ENCODE measurements at places on chromosomes 2 and 18.

GRCh38 chr18:32812342-32812741, 39.5 kb upstream of the KLHL14 start:
- DNase-seq = no peak

DNA sequence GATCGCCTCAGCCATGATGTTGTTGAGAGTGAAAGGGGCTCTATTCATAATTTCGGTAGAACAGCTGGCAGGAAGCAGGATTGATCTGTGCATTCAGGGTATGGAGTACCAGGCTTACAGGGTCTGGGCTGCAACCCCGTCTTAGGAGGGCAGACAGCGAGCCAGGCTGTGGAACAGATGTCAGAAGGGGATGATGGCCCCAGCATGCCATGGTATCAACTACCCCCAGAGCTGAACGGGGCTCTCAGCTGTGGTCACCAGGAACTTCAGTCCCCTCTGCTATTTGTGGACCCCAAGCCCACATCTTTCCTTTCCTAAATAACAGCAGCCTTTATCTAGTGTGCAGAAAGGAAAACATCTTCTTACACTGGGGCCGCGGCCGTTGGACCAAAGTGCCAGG, 422.2 kb upstream of the SALL3 start:
- no peak for DNase-seq

GRCh38 chr18:79241755-79242154, 154.0 kb upstream of the NFATC1 start:
- no peak for DNase-seq

GRCh38 chr18:44117821-44118220, 562.9 kb upstream of the SETBP1 start:
- DNase-seq = no peak

- no peak for DNase-seq
Observed at GRCh38 chr18:37742436-37742835, 176.8 kb upstream of the CELF4 start.

DNA sequence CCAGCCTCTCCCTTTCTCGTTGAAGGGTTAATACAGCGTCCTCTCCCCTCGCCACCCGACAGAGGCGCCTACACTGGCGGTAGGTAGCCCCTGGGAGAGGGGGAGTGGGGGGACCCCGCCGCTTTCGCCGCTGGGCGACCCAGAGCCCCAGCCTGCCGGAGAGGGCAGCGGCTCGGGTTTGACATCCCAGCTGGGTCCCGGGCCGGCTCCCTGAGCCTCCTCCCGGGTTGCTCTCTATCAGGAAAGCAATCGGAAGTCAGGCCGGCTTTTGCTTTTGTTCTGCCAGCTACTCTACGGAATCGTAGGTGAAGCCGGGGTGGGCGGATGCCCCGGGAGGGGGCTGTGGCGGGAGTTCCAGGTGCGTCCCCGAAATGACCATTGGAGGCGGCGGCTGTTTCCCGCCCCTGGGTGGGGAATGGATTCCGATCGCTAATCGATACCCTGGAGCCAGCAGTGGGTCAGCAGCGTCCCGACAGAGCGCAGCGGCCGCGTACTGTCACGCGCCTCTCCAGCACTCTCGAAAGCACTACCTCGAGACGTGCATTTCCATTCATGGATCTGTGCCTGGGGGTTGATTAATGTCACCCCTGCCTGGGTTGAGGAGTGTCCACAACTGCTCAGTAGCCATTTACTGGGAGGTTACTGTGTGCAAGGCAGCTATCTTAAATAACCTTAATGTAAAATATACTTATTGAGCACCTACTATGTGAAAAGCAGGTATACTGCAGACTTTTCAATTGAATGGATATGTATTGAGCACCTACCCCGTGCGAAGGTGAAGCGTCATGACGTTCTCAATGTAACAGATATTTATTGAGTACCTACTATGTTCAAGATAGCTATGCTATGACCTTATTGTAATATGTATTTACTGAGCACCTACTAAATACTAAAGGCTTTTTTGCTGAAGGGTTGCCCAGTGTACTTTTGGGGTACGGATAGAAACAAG, 1.1 kb downstream of the MAPK4 start:
- DNase-seq = no peak

DNA sequence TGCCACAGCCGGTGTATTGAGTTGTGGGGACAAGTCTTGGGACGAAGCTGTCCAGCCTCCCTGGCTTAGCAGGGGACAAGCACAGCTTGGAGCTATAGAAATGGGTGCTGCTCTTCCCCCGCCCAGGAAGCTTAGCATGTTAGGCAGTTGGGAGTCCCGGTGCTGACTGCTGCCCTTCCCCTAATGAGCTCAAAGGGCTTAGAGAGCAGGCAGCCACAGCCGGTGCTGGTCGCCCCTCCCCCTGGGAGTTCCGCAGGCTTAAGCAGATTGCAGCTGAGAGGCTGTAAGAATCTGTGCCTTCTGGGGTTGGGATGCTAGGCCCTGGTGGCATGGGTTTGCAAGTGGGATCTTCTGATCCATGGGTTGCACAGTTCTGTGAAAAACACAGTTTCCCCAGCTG, 237.3 kb downstream of the DCDC2C start:
- DNase-seq = no peak

GRCh38 chr2:203693242-203693879, 13.1 kb upstream of the CD28 start:
- no peak for DNase-seq

GRCh38 chr18:42525905-42526304, 570.9 kb downstream of the PIK3C3 start:
- DNase-seq = no peak

DNA sequence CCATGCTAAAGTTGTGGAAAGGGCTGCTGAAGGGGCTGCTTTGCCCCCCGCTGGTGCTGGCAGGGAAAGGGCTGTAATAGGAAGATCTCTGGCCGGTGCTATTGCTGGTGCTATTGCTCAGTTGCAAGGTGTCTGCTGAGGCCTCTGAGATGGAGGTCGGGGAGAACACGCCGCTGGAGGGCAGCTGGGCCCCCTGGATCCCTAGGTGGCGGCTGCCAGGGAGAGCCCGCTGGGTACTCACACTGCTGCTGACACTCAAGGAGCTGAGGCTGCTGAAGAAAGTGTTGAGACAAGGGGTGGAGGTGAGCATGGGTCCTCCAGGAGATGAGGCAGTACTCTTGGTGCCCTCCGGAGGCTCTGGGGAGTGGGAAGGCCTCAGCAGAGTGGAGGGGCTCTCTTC, 4.2 kb downstream of the FOXI3 start:
- no peak for DNase-seq

DNA sequence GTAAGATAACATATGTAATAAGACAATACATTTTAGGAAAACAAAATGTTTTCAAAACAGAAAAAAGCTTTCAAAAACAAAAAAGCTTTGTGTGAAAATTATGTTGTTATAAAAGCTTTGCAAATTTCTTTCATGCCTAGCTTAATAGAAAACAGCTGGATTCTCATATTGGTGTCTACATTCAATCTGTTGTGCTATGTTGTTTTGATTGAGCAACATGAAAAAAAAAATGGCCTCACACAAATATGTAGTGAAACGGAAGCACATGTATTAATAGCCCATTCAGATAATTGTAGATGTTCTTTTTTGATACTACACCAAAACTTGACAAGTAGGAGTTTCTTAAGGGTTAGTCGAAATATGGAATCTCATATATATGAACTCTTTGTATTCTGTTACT, 197.5 kb downstream of the ZEB2 start:
- DNase-seq = no peak

DNA sequence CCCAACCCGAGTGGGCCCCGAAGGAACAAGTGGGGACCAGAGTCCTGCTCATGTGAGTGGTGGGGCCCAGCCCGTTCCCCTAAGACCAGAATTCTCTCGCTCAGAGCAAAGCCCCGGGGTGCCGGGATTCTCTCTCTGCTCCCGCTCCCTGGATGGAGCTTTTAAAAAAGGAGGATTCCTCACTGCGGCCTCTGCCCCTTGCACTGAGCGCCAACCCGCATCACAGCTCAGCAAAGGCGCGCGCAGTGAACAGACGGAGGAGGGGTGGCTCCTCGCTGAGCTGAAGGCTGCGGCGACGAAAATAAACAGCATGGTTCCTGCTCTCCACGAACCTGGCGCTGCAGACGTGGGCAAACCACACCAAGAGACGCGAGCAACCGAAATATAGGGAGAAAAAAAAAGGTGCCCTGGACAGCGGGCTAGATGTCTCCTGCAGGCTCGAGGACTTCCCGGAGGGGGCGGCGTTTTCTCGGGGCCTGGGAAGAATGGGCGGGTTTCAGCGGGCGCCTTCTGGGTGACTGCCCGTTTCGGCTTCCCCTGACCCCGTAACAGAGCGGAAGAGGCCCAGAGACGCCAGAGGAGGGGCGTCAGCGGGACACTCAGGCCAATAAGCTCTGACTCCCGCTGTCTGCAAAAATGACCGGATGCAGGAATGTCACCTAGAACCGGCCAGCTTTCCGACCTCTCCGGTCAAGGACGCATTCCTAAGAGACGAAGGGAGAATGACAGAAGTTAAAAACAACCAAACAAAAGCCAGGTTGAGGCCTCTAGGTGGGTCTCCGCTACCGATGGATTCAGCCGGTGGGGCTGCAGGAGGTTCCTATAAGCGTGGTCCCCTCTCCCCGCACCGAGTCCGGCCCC, 819 bp upstream of the KLF11 start:
- peak; percentile 24 for DNase-seq

GRCh38 chr2:96470636-96471035, 34.5 kb downstream of the NEURL3 start:
- DNase-seq = peak; percentile 49

- DNase-seq = no peak
Observed at GRCh38 chr2:163641986-163642385, 93.8 kb downstream of the FIGN start.

- DNase-seq = peak; percentile 9
Observed at GRCh38 chr2:162123806-162124758, 28.0 kb downstream of the GCG start.

DNA sequence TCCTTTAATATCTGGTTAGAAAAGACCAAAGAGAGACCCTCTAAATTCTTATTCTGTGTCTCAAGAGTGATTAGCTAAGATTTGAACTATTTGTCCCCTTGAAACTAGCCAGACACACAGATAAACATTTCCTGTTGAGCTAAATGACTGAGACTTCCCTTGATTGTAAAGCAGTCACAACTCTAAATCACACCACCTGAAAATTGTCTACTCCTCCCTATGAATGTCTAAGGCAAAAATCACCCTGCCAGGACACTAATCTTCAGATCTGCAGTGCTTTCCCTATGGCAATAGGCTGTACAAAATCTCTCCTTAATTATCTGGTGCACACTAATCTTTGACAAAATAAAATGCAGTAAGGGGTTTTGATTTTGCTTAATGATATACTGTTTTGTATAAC, 200.5 kb upstream of the GULP1 start:
- no peak for DNase-seq

DNA sequence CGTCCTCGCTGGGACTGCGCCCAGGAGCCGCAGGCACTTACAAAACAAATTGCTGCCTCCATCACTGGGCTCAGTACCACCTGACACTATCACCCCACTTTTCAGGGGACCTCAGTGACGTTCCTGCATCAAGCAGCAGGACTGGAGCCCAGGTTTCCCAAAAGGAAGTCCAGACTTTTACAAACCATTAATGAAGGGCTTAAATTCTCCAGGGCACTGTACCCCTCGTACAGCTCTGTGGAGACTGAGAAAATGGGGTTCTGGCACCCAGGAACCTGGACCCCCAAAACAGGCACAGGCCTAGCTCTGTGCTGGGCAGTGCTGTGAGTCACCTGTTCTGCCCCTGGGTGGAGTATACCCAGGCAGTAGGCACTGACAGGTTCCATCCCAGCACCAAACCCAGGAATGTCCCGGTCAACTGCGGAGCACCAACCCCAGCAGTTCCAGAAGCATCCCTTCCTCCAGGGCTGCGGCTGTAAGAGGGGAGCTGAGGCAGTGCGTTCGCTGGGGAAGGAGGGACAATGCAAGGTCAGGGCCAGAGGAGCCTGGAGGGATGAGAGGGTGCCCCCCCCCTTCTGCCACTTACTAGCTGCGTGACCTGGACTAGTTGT, 24.6 kb upstream of the NOTO start:
- no peak for DNase-seq

DNA sequence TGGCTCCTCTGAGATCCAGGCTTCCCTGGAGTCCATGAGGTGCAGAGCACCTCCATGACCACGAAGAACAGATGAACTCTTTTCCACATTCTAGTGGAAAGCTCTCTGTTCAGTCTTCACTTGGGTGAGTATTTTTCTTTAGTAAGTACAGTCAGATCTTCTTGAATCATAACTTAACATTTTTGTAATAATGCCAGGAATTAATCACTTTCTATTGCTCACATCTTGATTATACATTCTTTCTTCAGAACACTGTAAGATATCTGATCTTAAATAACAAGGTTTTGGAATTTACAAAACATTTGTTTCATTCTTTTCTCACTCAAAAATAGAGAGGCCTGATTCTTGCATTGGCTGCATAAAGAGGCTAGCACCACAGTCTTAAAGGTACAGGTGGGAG, 45.4 kb upstream of the RND3 start:
- DNase-seq = no peak

- no peak for DNase-seq
Observed at GRCh38 chr2:231034291-231034882, 2.9 kb upstream of the C2orf72 start.

DNA sequence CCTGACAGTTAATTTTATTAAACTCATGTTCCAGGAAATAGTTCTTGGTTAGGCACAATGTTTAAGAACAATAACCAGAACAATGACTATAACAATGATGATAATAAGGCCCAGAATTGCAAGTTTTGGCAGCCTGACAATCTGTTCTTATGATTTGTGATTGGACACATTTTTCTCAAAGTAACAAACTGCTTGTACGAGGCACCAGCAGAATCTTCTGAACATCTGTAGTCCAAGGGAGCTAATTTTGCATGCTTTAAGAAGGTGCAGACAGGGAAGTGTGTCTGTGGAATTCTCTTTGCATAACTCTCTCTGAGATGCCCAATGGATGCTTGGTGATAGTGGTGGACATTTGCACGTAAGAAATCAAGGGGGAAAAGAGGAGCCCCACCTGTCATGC, 709.3 kb downstream of the SLC4A3 start:
- no peak for DNase-seq

GRCh38 chr2:11160731-11161455, 5.6 kb downstream of the SLC66A3 start:
- no peak for DNase-seq

GRCh38 chr2:99648906-99649789, 159.3 kb upstream of the REV1 start:
- DNase-seq = no peak

- no peak for DNase-seq
Observed at GRCh38 chr18:22387787-22388186, 29.9 kb downstream of the CTAGE1 start.

GRCh38 chr2:60531701-60532133, 21.7 kb downstream of the BCL11A start:
- DNase-seq = no peak
